Stimulated activated CD8-positive, alpha-beta memory T cell treated with anti-CD3 and anti-CD28 coated beads, Interleukin-12 subunit alpha, Interleukin-12 subunit beta, amount 100 ng/mL, for 4 hours (primary cell): ENCODE measurements at places on chromosomes 7 and 10.

DNA sequence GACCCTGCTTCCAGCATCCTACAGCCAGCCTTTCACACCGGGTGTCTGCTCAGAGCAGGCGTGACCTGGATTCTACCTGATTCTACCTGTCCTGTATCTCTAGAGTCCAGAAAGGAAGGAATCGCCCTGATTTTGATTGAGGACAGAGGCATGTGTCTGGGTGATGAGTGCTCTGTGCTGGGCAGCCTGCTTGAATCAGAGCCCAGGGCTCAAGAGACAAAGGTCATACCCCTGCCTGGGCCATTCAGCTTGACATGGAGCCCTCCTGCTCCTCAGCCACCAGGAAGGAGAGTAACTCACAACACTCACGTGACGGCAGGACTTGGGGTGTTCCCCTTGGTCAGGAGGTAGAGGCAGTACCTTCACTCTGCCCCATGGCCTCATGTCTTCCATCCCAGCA lies 11.2 kb downstream of the GAD2 start:
- no peak for DNase-seq

- no peak for DNase-seq
These were observed 43.5 kb upstream of the HSPA12A start for GRCh38 chr10:116785867-116786266.

GRCh38 chr10:80805343-80806020 lies 267.8 kb downstream of the SH2D4B start:
- DNase-seq = no peak

GRCh38 chr10:86821388-86821999 lies 65.1 kb downstream of the BMPR1A start:
- DNase-seq = no peak

- no peak for DNase-seq
These were observed 4.4 kb upstream of the TECPR1 start for GRCh38 chr7:98256431-98256830.

DNA sequence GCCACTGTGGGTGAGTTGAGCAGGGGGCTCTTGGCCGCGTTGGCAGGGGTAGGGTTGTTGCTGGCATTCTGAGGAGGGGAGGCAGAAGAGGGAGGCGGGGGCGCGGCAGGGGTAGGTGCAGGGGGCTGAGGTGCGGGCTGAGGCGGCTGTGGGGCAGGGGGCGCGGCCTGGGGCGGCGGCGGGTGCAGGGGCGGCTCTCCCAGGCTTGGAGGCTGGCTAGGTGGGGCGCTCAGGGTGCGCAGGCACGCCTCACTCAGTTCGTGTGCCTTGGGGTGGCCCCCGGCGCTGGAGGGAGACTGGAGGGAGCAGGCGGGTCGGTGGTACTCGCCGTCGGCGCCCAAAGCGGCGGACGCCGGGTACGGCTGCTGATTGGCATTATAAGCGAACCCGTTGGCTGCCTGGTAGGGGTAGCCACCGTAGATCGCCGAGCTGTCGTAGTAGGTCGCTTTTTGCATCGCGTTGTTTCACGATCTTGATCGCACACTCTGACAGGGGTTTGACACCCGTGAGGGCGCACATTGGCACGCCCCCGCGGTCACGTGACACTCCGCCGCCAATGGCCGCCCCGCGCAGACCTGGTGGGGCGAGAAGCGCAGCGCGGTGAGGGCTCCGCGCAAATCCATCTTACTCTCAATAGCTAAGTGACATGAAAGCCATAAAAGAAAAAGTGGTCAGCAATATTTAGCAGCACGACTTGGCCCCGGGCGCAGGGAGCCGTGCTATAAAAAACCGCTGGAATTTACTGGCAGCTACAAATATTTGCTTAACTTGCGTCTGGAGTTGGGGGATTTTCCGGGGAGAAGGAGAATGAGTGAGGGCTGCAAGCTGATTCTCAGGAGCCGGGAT lies 7.9 kb upstream of the HOXA2 start:
- no peak for DNase-seq

DNA sequence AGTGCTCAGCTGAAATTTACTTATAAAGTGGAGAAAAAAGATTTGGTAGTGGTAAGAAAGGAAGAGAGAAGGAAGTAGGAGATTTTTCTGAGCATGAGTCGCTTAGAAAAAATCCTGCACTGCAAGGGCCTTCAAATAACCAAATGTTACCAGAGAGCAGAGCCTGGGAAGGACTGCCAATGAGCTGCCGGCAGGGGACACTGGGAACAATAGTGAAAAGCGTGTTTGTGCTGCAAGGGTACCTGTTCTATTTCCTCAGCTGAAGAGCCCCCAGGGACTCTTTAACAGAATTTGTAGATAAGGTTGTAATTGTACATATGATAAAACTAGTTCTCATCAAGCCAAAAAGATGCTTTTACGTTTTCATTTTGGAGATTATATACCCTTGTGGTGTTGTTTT lies 696.3 kb upstream of the C7orf33 start:
- DNase-seq = no peak

DNA sequence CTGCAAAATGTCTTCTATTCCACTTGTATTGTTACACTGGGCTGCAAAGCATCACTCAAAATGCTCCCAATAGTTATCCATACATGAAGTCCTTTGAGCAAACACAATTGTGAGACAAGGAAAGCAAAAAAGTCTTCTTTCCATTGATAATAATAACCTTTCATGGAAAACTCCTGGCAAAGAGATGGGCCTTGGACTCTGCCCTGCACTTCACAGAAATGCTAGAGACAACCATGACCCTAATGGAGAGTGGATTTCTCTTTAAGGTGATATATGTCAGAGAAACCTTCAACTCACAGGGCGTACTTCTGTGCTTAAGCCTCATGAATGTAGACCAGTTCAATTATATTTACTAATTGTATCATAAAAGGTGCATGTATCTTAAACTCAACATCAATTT lies 19.4 kb downstream of the SLC26A3 start:
- no peak for DNase-seq

- no peak for DNase-seq
These were observed 19.3 kb downstream of the OR6B1 start for GRCh38 chr7:144019457-144019856.

DNA sequence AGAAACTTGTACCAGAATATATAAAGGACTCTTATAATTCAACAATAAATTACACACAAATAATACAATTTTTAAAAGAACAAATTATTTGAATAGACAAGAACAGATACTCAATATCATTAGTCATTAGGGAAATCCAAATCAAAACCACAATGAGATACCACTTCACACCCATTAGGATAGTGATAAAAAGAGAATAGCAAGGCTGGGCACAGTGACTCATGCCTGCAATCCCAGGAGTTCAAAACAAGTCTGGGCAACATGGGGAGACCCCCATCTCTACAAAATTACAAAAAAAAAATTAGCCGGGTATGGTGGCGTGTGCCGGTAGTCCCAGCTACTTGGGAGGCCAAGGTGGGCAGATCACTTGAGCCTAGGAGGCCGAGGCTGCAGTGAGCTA lies 52.2 kb upstream of the KCNIP2 start:
- no peak for DNase-seq
